ENCODE measurements at places on chromosomes 12 and 14.
A peak's percentile ranks its signal among the peaks of the same experiment; 100 is the strongest.

- no peak for DNase-seq
Measured at GRCh38 chr12:68815232-68815927, 7.4 kb downstream of the MDM2 start.

- no peak for DNase-seq
Measured at GRCh38 chr12:1132311-1132710, 141.3 kb downstream of the ERC1 start.

DNA sequence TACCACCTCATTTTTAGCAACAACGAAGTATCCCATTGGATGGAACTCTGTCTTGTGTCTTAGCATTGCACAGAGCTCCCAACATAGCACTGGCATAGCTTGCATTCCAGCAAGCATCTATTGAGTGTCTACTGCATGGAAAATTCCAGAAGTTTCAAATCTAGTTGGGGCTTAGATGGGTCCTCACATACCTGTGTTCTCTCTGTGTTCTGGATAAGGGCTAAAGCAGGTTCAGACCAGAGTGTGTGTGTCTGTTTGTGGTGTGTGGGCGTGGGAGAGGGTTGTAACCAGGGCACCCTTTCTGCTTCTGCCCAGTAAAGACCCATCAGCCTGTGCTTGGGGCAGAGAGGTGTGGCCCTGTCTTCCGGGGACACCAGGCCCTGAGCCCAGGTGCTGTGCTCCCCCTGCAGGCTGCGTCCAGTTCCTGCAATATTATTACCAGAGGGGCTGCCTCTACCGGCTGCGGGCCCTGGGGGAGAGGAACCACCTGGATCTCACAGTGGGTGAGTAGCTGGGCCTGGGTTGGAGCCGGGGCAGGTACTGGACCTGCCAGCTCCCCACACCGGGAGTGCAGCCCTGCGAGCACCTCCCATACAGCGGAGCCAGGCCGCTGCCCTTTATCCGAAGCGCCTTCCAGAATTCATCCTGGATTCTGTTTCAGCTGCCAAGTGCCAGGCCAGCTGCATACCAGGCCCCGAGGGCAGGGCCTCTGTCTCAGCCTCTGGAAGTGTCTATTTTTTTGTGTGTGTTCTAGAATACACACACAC is 20.3 kb downstream of the RHOF start:
- peak; percentile 69 for DNase-seq

DNA sequence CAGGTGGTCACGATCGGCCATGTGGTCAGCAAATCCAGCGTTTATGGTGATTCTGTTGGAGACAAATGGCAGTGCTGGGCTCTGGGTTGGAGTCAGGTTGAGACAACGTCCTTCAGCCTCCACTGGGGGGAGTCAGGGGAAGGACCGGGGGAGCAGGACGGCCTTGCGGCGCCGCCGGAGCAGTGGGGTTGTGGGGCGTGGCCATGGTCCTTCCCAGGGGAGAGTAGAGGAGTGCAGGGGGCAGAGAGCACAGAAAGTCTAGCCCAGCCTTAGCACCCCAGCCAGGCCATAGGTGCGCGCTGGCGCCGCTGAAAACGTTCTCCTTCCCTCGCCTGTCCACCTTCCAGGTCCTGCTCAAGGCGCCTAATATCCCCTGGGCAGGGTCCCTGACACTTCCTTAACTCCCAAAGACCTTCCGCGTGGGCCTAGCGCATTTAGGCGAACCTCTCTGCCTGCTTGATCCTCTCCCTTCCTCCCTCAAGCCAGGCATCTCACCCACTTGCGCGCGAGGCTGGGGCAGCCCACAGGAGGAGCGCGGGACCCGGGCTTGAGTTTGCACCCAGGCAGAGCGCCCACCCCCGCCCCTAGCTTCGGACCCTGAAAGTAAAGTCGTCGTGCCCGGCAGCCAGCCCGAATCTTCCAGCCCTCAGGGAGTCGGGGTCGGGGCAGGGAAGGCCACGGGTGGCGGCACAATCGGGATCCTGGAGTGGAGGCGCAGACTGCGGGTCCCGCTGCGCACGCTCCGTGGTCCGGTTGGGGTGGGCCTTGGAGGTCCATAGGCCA is 3.1 kb upstream of the KIF26A start:
- DNase-seq = peak; percentile 24

- DNase-seq = no peak
Measured at GRCh38 chr14:93654599-93654998, 133.7 kb downstream of the PRIMA1 start.

DNA sequence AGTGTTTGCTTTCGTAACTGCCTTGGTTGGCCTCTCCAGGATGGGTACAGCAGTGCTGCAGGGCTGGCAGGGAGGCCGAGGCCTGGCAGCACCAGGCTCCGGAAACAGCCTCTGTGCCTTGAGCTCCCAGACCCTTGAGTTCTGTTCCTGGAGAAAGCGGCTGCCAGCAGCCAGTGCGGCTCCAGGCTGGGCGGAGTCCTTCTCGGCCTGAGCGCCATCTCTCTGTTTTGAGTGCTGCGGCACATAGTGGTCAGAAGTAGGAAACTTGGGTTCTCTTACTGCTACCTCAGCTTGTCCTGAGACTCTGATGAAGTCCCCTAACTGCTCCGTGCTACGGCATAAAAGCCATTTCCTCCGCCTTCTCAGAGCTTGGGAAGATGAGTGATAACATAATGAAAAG is 65.9 kb downstream of the KCNA1 start:
- DNase-seq = no peak

DNA sequence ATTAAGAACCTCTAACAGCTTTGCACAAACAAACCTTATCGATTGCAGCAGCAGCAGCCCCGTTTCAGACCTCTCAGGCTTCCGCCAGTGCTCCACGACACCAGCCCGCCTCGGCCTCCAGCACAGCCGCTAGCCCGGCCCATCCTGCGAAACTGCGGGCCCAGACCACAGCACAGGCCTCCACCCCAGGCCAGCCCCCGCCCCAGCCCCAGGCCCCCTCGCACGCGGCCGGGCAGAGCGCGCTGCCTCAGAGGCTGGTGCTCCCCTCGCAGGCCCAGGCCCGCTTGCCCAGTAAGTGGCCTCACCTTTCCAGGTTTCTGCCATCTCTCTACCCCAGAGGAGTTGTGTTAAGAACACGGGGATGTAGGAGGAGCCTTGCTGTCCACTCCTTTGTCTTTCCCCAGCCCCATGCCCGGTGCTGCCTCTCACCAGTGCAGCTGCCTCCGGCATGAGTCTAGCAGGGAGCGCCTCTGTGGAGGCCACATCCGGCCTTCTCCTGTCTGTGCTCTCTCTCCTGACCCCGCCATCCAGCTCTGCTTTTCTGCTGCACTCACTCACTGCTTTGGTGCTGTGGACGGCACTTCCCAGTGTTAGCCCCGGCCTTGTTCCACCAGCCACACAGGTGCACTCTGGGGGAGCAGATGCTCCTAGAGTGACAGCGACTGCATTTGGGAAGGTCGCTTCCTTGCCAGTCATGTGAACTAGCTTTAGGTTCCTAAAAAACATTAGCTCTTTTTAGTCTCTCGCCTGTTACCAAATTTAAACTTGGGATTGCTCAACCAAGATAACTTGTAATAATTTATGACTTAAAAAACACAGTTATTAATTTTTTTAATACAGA is 71.5 kb downstream of the EP400 start:
- no peak for DNase-seq

GRCh38 chr12:82593901-82594396 is 92.8 kb upstream of the TMTC2 start:
- DNase-seq = no peak

DNA sequence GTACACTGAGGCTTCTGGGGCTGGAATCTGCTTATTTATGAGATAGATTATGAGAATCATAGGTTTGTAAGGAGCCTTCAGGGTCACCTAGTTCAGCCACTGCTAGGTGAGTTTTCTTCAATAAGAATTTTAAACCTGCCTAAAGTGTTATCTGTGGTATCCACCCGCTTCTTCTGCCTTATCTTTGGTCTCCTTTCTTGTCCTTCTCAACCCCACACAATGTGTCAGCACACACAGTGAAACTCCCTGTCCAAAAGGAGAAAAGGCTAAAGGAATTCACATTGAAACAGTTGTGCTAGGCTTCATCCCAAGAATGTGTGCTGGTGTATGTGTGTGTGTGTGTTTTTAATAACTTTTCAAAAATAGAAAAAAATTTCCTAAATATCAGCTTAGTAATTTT is 259.3 kb upstream of the BTG1 start:
- no peak for DNase-seq

DNA sequence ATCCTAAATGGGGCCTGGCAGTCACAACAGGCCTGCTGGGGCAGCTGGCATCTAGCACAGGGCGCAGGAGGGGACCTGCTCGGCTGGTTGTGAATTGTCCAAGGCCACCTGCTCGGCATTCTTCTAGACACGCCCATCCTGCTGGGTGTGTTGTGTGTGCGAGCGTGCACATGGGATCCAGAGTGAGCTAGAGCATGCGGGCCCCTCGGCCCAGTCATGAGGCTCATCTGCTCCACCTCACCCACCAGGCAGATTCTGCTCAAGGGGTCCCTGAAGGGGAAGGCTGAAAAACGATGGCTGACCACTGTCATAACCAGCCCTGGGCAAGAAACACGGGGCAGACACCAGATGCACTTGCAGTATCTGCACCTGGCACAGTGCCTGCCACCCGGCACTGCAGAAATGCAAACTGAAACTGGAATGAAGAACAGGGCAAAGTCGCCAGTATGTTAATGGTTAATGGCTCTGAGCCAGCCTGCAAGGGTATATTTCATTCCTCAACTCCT is 31.8 kb downstream of the MAX start:
- DNase-seq = no peak

DNA sequence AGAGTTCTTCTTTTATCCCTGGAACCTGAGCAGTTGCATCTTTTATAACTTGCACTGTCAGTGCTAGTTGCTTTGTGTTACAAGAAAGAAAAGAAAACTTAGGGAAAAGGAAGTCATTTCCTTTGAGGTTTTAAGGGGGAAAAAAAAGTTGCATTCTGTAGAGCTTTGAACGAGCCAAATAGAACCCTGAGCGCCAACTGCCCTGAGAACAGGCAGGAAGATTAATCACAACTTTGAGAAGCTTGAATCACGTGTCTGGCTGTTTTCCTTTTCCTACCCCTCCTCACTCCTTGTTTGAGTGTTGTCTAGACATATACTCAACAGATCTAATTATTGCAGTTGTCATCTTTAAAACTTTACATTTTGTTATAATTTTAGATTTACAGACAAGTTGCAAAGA is 12.5 kb downstream of the PCNX1 start:
- peak; percentile 55 for DNase-seq

GRCh38 chr14:44525237-44525636 is 18.2 kb upstream of the FSCB start:
- DNase-seq = no peak

- DNase-seq = no peak
Measured at GRCh38 chr12:38869036-38869435, 36.4 kb downstream of the CPNE8 start.

- DNase-seq = peak; percentile 64
Measured at GRCh38 chr14:96567289-96567899, 65.2 kb downstream of the PAPOLA start.

- DNase-seq = no peak
Measured at GRCh38 chr12:101441461-101442224, 33.5 kb upstream of the SPIC start.

GRCh38 chr12:117589021-117589420 is 227.6 kb upstream of the NOS1 start:
- DNase-seq = no peak

- DNase-seq = no peak
Measured at GRCh38 chr14:51609251-51609954, 42.3 kb upstream of the FRMD6 start.

DNA sequence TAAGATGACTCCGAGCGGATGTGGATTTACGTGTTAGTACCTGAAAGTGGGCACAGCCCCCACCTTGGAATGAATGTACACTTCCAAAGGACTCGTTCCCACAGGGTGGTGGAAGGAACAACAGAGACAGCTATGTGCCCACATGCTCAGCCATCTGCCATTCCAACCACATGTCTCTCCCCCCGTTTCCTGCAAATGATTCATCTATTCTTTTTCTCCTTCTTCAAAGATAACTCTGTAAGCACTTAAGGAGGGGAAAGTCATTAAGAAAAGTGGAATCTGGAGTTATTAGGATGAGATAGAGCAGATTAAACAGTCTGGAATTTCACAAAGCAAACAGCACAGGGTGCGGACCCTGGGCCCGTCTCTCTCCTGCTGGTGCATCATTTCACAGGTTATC is 18.5 kb upstream of the DUSP6 start:
- DNase-seq = peak; percentile 81

DNA sequence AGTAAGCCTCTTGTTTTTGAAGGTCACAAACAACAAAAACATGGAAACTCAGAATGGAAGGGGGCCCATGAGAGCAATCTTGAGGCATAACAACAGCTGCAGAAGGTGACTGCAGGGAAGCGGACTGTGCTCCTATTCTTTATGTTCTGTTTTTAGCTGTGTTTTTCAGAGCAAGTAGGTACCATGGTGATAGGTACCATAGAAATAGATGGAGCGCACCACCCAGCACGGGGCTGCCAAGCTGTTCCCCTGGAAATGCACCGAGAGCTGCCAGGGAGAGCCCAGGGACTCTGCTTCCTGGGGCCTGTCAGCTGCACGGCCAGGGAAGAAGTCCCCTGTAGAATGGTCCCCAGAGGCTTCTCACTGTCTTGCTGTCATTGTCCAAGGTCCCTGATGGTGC is 32.8 kb downstream of the DGLUCY start:
- DNase-seq = no peak

- DNase-seq = no peak
Measured at GRCh38 chr12:122949405-122949804, 16.9 kb downstream of the ABCB9 start.

- no peak for DNase-seq
Measured at GRCh38 chr12:5154091-5154490, 110.4 kb downstream of the KCNA5 start.

GRCh38 chr12:124162151-124163110 is 132.5 kb upstream of the RFLNA start:
- no peak for DNase-seq

DNA sequence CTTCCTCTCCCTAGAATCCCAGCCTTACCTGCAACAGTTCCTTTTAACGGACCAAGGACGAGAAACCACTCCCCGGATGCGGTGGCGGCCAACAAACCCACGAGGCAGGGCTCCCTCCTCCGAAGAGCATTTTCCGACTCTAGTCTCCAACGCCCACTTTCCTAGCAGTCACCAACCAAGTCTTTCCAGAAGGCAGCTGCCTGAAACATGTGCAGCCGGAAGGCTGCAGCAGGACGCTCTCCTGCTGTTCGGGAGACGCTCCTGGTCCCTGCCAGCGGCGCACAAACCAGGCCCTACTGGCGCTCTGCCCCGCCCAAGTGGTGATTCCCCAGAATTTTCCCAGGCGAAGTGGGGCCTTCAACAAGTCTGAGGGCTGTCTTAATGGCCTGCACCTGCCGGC is 21.1 kb upstream of the ADAM20 start:
- DNase-seq = no peak

DNA sequence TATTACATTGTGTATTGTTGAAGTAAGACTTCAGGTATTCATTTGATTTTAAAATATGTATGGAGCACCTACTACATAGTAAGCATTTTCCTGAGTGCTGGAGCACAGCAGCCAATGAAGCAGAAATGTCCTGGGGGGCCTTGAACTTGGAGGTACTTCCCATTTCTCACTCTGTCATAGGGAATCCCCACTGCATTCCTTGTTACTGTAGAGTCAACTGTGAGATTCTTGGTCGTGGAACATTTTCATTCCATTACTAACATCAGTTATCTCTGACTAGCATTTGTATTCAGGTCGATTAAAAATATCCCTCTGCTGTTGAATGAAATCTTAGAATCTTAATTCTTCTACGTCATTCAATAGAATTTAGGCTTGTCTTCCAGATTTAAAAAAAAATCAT is 66.7 kb downstream of the PDE3A start:
- peak; percentile 34 for DNase-seq

Data from mesenchymal stem cell (in vitro differentiated cells and primary cell).